ENCODE measurements at places on chromosomes 4 and X.

GRCh38 chrX:106481341-106481740 is 130.4 kb upstream of the RADX start:
- no peak for DNase-seq

DNA sequence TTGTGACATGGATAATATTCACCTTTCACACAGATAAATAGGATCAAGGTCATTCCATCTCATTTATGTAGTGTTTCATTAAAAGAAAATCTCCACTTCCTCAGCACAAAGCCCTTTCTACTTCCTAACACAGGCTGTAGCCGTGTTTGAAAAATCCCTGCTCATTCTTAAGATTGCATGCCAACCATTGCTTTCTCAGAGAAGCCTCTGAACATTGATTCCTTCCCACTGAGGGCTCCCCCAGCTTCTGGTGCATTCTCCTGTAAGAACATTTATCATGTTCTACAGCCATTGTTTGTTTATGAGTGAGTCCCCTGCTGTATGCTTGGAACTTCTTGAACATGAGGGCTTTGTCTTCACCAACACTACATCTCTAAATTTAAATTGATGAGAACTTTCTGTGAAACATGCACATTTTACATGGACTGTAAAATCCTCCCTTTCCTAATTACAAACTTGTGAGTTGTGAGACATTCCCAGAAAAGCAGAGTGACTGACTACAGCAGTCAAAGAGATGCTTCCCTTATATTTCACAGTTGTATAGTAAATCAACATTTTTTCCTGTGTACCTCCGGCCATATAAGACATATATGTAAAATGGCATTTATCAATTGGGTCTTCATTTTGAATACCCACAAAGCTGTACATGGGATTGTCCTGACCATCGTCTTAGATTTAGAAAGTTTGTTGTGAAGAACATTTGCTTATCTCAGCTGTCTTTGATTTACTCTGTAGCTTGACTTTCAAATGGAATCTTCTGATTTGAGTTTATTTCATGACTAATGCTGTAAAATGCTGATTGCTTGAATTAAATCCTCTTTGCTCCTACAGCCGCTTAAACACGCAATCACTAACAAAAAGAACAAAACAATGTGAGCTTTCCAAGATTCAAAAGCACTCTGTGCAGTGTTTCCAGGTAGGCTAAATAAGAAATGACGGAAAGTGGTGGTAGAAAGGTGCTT is 600.5 kb upstream of the SLIT2 start:
- no peak for DNase-seq

DNA sequence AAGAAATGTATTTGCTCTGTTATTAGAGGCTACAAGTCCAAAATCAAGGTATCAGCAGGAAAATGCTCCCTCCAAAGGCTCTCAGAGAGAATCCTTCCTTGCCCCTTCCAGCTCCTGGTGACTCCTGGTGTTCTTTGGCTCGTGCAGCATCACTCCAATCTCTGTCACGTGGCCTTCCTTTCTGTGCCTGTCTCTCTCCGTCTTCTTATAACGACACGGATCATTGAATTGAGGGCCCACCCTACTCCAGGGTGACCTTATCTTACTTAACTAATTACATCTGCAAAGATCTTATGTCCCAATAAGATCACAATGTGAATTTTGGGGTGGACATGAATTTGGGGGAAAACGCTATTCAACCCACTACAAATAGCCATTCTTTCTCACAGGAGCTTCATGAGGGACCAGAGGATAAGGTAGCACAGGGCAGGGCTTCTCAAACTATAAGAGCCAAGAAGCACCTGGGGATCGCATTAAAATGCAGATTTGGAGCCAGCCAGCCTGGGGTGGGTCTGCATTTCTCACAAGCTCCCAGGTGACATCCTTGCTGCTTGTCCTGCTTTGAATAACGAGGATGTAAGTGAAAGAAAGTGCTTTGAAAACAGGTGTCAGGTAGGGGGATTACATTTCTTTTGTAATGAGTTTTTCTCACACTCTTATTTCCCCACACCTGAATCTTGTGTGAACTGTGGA is 41.9 kb upstream of the APLN start:
- no peak for DNase-seq

DNA sequence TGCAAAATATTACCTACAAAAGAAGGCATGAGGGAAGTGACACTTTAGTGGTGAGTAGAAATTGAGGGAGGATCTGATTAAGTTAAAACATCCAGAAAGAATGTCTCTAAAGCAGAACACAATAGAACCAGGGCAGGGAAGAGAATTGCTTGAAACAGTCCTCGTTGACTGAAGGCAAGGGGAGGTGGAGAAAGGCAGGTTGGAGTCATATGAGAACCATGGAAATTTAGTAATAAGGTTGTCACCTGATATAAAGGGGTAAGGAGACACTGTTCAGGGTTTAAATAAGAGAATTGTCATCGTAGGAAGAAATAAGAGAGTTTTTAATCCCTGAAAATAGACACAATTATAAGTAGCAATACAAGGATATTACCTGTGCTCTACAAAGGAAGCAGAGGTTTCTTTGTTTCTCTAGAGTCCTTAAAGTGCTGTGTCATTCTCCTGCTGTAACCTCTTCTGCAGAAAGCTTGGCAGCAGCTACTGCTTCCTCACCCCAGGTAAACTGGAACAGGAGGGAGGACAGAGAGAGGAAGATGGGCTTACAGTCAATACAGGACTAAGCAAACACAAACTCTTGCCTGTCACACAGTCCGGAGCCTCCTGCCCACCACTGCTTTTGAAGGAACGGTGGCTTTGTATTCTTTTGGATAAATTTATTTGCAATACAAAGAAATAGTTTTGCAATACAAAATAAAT is 258.4 kb downstream of the PPARGC1A start:
- no peak for DNase-seq

DNA sequence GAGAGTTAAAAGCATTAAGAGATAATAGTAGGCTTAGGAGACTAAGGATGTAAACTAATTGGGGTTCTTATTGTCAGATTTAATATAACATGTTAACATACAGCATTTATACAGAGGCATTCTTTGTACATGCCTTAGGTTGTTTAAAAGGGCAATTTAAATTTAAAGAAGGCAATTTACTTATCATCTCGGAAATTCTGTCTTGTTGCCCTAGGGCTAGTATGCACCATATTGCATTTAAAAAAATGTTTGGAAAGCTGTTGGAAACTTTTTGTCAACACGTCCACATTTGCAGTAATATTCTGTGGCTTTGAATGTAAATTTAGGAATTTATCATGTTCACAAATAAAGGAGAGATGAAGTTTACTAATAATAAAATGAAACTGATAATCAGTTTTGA is 25.5 kb downstream of the GALNT7 start:
- no peak for DNase-seq

Measured in NCI-H187 treated with DMSO at 0.1 percent for 48 hours (cell line).